ENCODE measurements at places on chromosomes 5 and 9.

DNA sequence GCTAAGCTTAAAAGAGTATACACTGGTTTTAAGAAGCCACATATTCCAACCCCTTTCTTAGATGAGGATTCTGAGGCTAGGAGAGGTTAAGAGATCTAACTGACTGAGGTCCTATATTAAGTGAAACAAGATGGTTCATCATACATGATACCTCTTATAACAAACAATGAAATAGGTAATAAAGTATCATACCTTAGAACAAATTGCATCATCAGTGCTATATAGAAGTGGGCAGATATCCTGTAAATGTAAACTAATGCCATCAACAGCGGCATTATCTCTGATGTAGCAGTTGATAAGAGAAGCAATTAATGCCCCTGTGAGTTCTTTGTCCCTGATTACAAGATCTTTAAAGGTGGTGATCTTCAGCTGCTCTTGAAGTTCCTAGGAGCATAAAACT lies 60.5 kb downstream of the NUP155 start:
- no peak for DNase-seq

DNA sequence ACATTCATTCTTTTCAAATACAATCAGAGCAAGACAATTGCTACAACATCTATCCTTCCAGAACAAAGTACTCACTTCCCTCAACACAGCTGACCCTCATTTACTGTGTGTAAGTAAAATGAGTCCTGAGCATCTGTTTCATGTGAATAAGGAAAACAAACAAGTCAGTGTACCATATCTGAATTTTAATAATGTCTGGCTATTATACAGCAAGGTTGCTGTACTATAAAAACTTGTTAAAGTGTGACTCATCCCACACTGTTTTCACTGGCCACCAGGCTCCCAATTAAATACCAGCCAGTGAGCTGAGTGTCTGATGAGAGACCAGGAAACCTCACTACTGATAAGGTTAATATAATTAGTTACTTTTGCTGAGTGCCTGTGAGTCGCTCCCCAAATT lies 339.8 kb downstream of the AGTPBP1 start:
- DNase-seq = no peak

DNA sequence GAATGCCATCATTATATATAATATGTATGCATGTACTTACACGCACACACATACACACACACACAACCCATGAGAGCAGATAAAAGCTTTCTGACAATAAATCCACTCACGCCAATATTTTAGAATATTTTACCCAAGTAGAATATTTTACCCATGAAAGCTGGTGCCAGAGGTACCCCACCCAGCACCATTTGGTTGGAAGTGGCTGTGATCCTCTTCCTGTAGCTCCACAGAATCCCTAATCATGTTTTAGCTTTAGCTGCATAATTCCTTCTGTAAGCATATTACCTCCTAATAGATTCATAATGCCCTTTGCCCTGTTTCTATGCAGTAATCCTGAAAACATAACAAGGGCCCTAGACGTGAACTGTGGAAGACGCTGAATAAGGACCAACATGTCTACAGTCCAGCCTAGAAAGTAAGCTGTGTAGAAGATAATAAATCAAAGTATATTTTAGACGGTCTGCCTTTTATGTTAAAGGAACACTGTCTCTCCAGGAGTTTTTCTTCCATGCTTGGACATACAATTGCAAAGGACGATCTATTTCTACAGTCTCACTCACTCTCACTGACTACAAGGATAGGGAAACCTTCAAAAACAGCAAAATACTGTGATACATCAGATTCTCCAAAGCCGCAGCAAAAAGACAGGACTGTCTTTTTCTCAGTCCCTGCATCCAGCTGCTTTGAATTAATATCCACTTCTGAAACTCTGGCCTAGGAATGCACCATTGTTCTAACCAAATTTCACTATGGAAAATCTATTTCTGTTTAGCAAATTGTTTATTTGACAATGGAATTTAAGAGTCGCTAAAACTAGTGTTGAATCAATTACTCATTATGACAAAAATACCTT lies 98.2 kb downstream of the USP20 start:
- no peak for DNase-seq

DNA sequence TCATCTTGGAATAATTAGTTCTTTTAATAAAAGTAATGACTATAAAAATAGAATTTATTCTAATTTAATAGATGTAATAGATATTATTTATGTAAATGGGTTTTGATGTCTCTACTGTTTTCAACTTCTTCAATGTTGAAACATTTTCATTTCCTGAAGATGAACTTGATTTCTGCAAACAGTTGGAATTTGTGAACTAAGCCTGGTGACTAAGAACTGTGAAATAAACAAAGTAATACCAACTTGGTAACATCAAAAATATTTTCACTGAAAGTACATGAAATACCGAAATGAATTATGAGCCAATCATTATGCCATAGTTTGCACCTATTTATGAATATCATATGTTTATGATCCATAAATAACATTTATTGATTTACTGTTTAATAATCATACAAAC lies 143.8 kb upstream of the FGF10 start:
- no peak for DNase-seq

- no peak for DNase-seq
Observed at GRCh38 chr9:12640016-12640587, 53.1 kb upstream of the TYRP1 start.

GRCh38 chr9:4997631-4998030 lies 12.6 kb downstream of the JAK2 start:
- no peak for DNase-seq

GRCh38 chr9:113183956-113184488 lies 33.2 kb downstream of the SLC31A2 start:
- DNase-seq = no peak

DNA sequence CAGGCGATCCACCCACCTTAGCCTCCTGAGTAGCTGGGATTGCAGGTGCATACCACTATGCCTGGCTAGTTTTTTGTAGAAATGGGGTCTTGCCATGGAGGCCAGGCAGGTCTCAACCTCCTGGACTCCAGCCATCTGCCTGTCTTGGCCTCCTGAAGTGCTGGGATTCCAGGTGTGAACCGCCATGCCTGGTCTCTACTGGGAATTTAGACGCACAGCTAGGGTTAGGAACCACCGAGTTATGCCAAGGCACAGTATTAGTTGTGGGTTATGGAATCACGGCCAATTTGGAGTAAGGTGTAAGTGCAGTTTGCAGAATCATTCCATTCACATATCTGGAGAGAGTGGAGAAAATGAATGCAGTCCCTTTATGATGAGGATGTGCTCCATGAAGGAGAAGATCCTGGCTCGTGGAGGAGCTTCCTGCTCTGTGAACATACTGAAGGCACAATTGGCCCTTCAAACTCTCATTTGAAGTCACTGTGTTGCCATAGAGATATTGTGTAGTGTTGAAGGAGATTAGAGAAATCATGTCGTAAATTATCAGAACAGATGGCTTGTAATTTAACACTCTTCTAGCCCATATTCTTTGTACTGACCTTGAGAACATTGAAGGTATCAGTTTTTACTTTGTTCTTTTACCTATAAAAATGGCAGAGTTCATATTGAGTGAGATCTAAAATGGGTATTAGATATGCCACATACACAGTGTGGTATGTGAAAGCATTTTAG lies 18.8 kb downstream of the TRIO start:
- DNase-seq = no peak

DNA sequence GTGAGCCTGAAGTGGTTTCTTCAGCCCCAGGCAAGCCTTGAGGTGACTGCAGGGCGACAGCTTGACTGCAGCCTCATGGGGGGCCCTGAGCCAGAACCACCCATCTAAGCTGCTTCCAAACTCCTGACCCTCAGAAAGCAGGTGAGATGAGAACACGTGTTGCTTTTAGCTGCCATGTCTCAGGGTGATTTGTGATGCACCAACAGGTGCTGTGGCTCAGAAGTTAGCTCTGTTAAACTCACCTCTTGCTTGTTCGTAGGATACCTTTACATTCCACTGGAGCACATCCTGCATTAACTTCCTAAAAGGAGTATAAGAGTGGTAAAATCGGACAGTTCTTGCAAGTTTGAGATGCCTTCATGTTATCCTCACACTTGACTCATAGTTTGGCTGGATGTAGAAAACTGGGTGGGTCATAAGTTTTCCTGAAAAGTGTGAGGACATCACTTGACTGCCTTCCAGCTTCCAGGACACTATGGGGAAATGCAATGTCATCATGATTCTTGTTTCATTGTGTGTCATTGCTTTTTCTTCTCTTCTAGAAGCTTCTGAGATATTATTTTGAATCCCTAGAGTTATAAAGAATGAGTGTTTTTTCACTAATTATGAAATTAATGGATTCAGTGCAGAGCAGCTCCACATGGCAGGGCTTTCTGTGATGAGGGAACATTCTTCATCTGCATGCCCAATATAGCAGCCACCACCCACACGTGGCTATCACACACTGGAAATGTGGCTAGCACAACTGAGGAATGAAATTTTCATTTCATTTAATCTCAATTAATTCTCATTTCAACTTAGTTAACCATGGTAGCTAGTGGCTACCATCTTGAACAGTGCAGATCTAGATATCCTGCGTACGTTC lies 92.3 kb downstream of the HSD17B3 start:
- DNase-seq = no peak

DNA sequence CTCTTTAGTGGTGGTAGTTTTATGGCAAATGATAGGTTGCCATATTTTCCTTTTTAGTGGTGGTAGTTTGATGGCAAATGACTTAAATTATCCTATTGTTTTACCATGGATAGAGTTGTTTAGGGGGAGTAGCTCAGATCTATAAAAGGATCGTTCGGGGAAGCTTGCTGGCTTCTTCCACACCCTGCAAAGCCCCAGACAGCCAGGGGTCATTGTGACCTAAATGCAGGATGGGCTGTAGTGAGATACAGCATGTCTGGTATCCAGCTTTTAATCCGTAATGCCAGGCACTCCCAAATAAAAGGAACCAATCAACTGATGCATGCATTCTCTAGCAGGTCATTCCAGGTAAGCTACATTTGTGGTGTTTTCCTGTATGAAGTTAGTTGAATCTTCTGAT lies 67.1 kb downstream of the PRR16 start:
- no peak for DNase-seq
